ENCODE measurements at places on chromosomes 6 and 20.

DNA sequence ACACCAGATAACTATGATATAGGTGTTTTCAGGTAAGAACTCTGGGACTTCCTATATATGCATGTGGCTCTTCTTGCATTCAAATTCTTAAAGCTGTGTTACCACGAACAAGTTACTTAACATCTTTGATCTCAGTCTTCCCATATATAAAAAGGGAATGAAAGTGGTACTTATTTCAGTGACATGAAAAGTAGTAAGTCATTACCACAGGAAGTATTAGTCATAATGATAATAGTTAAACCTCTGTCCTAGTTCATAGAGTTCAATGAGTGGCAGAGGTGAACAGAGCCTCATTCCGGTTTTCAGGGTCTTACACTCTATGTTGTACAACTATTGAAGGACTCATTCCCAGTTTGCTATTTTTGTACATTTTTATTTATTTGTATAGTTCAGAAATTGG lies 237.0 kb downstream of the NKAIN2 start:
- DNase-seq: no peak

DNA sequence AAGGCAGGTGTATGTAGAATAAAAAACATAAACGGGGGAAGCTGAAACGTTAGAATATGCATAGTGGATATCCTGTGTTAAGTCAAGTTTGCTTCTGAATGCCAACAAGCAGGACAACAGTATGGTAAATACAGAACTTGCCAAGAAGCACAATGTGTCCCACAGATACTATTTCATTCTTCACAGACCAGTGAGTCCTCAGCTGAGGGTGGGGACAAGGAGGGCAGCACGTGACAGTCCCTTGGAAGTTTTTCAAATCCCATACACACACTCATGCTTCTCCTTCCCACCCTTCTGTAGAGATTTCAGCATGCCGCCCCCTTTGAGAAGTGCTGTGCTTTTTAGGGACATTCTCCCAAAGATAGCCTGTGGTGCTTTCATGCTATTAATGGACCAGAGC lies 268.5 kb upstream of the ECI2 start:
- no peak for DNase-seq

- DNase-seq: no peak
Observed at GRCh38 chr6:108751851-108752732, 96.1 kb upstream of the ARMC2 start.

DNA sequence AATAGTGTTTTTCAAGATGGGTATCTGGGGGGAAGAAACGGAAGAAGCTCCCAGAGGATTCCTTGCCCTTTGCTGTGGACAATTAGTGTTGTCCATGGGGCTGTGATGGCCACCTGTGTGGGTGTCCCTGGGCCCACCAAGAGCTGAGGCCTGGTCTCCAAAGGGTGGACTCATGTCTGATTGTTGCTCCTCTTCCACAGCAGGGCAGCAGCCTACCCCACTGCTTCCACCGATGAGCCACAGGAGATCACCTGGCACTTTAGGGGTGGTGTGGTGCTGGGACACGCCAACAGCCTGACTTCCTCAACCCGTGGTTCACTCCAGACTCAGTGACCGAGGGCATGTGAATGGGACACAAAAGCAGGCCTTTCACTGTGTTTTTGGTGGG lies 25.1 kb downstream of the PRPH2 start:
- DNase-seq: no peak

GRCh38 chr6:144156338-144156737 lies 6.0 kb downstream of the STX11 start:
- DNase-seq: no peak

DNA sequence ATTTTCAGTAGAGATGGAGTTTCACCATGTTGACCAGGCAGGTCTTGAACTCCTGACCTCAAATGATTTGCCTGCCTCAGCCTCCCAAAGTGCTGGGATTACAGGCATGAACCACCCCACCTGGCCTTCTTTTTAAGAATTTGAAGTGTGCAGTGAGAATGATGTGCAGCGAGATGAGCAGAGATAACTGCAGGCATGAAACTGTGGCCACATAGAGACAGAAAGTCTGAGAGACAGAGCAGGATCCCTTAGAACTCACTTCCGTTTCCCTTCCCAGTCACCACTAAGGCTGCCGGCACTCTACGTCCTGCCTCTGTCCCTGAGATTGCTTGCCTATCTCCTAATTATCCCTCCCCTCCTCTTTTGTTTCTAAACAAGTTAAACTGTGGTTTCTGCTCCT lies 27.2 kb downstream of the IL22RA2 start:
- DNase-seq: no peak

DNA sequence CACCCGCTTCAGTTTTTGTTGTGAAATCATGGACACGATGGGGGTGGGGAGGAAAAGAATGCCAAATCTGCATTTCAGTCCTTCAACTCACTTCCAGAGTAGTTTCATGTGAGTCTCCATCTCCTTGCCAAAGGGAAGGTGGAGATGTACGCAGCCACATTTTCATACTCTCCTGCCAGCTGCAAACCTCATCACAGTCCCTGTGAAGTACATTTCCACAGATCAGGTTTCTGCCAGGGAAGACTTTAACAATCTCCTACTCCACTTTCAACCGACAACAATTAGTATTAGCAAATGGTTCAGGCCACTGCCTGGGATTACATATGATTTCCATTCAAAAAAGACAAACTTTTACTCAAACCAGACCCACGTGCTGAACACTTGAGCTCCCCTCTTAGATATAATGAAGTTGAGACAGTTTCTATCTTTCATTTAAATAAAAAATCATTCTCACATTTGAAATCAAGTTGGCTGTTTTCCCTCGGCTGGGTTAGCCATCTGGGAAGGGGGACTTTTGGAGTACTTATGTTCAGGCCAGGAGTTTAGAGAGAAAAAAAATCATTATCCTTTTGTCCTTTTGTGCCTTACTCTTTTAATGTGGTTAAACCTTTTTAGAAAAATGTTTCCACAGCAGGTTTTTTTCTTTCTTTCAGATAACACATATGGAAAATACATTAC lies 51.0 kb upstream of the CEP162 start:
- DNase-seq: no peak

DNA sequence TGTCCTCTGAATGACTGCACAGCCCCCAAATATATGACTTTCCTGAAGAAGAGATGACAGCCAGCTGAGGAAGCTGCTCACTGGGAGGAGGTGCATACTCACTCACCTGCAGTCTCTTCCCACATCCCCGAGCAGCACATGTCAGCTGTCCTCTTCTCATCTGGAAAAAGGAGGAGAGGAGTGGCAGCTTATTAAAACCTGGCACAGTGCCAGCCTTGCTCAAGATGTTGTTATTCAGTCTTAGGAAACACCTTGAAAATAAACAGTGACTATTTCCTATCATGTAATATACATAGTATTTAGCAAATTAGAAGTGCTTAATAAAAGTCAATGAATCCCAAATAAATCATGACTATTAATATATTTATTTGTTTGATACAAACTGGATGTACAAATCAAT lies 232.9 kb downstream of the EPM2A start:
- DNase-seq: no peak

DNA sequence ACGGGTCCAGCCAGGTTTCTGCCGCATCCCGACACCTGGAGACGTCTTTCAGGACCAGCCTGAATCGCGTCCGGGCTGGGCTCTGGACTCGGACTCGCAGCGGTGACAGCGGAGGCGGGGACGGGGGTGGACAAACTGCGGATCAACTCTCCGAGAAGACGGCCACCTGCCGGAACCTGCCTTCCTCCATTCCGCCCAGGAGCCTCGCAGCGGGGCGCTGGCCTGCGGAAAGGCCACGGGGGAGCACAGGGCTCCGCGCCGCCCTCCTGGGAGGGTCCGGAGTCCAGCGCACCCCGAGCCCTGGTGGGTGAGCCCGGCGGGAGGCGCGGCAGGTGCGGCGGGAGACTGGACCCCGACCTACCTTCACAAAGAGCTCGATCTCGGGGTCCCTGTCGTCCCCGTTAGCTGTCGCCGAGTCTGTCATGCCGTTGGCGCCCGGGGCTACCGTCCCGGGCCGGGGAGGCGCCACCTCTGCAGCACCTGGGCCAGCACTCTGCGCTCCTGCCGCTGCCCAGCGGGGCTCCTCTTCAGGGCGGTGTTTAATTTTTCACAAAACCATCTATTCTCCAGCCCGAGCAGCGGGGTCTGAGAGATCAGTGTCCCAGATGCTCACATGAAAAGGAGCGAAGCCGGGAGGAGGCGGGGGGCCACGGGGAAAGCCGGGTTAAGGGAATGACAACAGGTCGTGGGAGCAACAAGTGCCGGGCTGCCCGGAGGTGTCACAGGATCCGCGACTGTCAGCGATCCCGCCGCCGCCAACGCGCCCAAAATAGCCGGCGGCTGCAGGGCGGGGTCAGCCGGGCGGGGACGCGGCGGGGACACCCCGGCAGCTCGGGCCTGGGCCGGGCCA lies at the start of gene CLIC5:
TSS of gene CLIC5 (minus strand) at position 742 of the 850 bp plus-strand sequence. CDS start at position 424, 318 bp downstream.
- DNase-seq: no peak

- DNase-seq: no peak
Observed at GRCh38 chr6:89066940-89067646, 13.5 kb upstream of the PNRC1 start.

- DNase-seq: no peak
Observed at GRCh38 chr6:15977050-15977449, 151.8 kb upstream of the MYLIP start.

GRCh38 chr6:2911171-2911570 lies 8.1 kb upstream of the SERPINB9 start:
- DNase-seq: no peak

- no peak for DNase-seq
Observed at GRCh38 chr6:93701526-93701925, 282.2 kb upstream of the EPHA7 start.

GRCh38 chr6:36852481-36853147 lies 13.4 kb upstream of the CPNE5 start:
- no peak for DNase-seq

DNA sequence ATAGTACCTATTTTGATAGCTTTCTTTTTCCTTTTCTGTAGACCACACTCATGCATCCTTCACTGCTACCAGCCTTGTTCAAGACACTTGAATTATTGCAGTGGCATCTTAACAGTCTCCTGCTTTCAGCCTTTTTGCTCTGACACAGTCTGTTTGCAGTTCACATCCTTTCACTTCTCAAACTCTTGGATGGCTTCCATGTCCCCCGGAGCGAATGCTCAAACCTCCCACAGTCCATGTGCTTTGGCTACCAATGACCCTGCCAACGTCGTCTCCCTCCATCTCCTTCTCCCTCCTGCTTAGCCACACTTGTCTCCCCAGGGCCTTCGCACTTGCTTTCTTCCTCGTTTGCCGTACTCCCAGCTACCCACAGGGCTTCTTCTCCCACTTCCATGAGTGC lies 270.0 kb upstream of the ZFP64 start:
- no peak for DNase-seq

DNA sequence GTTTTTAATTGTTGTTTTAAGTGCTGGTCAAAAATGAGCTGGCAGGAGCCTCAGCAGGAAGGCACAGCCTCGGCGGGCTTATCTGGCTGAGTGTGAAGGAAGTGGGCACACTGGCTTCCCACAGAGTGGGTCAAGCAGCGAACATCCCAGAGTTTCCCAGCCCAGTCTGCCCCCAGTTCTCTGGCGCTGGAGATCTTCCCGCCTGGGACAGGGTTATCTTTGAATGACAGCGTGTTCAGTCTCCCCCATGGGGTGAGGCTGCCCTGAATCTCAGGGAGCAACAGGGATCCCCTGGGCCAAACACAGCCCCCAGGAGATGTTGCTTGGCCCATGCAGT lies 122.2 kb upstream of the PTPN1 start:
- DNase-seq: no peak

- DNase-seq: no peak
Observed at GRCh38 chr20:41009946-41010345, 18.7 kb upstream of the TOP1 start.

GRCh38 chr6:45857827-45858226 lies 157.8 kb downstream of the CLIC5 start:
- DNase-seq: no peak

- no peak for DNase-seq
Observed at GRCh38 chr6:153368131-153368530, 237.0 kb upstream of the RGS17 start.

DNA sequence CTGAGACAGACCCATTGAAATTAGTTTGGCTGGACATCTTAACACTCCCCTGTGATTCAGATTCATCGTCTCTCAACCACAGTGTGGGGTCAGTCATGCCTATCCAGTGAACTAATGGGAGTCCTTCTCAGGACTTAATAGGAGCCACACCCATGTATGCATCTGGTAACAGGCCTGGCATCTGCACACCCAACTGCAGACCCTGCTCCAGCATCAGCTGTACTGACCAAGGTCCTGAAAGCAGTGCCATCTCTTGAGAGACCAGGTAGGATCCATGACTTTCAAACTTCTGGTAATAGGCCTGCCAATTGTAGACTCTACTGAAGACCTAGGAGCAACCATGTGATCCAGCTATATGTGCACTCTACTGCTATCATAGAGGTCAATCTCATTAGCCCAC lies 363.6 kb upstream of the POU3F2 start:
- no peak for DNase-seq

DNA sequence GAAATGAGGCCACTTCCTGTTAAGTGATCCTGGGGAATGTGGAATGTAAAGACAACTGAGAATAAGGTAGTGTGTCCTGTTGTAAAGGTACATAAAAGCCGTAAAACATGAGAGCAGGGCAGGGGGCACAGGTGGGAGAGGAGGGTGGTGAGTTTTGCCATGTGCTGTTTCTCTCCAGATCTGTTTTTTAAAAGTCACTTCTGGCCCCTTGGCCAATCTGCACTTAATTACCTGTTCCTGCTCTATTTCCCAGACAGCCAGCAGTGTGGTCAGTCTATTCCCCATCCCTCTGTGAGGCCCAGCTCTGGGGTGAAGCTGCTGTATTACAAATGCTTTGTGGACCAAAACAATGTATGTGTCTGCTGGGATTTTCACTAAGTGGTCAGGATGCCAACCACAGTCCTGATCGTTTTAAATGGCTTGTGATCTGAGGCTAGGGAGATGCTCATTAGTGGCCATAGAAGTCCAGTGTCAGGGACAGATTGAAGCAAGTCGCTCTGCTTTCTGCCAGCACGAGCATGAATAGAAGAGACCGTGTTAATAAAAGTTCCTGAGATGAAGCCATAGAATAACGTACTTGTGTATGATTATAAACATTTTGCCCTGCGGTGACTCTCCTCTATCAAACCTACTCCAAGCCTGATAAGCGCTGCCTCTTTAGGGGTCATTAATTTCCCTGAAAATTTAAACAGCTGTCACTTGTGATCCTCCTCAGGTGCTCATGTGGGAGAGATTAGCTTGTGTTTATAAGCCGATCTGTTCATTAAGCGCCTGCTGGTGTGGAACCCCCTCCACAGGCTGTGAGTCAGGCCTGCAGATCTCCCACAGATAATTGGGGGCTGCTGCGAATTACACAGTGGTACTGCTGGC lies 111.8 kb upstream of the CENPW start:
- no peak for DNase-seq

All from midbrain (tissue), 1 donor.